ENCODE measurements at places on chromosomes 3 and 15.

DNA sequence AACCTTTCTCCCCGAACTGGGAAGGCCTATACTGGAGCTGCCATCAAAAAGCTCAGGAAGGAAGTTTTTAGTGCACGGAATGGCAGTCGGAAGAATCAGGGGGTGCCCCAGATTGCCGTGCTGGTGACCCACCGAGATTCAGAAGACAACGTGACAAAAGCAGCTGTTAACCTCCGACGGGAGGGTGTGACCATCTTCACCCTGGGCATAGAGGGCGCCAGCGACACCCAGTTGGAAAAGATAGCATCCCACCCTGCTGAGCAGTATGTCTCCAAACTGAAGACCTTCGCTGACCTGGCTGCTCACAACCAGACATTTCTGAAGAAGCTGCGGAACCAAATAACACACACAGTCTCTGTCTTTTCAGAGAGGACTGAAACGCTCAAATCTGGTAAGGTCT is 48.2 kb downstream of the COL6A6 start:
- no peak for DNase-seq

- DNase-seq: peak; percentile 63
Observed at GRCh38 chr3:149277331-149277813, 55.7 kb upstream of the CP start.

- no peak for DNase-seq
Observed at GRCh38 chr3:13788522-13789424, 91.1 kb downstream of the WNT7A start.

GRCh38 chr3:60461267-60461666 is 790.0 kb downstream of the FHIT start:
- no peak for DNase-seq

- no peak for DNase-seq
Observed at GRCh38 chr3:15743587-15744009, 54.2 kb downstream of the ANKRD28 start.

- DNase-seq: no peak
Observed at GRCh38 chr3:67875858-67876257, 221.4 kb upstream of the SUCLG2 start.

GRCh38 chr15:50463423-50464358 is 39.5 kb downstream of the USP8 start:
- no peak for DNase-seq

DNA sequence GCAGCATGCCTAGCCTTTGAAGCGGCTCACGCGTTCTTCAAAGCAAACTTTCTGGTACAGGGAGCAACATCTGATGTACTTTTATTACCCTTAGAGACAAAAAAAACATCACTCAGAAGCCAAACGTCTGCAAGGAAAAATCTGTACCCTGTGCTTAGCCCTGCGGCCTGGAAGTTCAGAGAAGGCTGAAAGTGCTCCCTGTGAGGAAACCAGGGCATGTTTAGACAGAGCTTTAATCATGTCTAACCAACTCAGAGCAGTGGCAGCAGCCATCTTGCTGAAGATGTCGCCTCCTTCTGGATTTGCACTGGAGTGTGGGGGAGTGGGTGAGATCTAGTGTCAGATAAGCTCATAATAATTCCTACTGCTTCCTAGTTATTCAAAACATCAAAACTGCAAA is 170.4 kb downstream of the P3H2 start:
- DNase-seq: no peak

DNA sequence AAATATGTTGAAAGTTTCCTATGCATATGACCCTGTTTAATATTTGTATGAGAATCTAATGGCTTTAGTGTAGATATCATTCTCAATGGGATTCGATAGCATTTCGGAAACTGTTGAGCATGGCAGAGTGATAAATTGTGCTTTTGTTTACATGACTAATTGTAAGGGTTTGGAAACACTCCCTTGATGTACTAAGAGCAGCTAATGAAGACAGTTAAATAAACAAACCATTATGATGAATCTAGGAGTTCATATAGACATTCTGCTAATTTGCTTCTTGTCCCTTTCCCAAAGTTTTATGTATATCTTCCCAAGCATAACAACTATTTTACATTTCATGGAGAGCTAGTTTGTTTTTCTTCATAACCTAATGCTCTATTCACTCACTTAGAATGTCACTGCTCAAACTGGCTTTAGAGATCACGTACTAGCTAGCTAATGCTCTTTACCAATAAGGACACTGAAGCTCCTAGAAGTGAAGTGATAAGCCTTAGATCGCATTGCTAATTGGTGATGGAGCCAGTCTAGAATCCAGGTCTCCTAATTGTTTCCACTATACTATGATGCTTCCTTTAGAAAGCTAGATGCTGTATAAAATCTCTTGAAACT is 140.8 kb downstream of the TP63 start:
- no peak for DNase-seq

DNA sequence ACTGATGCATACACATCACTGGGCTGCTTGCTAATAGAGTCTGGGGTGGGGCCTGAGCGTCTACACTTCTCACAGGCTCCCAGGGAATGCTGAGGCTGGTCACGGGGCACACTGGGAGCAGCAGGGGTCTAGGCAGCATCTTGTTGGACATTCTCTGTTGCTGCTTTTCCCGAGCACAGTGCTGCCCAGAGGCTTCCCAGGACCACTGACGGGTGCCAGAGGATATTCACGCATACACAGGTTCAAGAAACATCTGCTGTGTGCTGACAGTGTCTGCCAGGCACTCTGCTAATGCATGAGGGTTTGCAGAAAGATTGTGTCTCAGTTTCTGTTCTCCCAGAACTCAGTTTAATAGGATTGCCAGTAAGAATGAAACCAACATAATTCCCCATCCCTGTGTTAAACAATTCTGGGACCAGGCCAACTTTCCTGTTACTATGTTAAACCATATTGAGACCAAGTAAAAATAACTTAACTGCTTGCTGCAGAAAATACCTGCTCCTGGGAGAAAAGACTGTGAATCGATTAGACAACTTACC is 23.9 kb upstream of the BCL2L10 start:
- DNase-seq: no peak

- no peak for DNase-seq
Observed at GRCh38 chr3:32276279-32276841, 37.9 kb downstream of the CMTM8 start.

DNA sequence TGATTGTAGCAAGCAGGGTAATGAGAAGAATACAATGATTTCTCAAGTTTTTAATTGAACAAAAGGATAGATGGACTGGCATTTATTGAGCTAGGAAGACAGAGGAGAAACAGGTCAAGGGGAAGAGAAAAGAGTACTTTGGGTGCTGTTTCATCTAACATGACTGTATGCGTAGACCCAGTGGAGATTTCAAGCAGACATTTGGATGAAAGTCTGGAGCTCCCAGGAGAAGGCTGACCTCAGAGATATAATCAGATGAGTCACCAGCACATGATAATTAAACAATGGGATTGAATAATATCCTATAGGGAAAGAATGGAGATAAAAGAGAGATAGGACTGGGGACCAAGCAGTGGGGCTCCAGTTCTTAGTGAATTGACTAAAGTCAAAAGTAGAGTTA is 194.9 kb downstream of the ARRDC4 start:
- DNase-seq: peak; percentile 51

- no peak for DNase-seq
Observed at GRCh38 chr3:139586420-139587017, 47.0 kb upstream of the RBP1 start.

DNA sequence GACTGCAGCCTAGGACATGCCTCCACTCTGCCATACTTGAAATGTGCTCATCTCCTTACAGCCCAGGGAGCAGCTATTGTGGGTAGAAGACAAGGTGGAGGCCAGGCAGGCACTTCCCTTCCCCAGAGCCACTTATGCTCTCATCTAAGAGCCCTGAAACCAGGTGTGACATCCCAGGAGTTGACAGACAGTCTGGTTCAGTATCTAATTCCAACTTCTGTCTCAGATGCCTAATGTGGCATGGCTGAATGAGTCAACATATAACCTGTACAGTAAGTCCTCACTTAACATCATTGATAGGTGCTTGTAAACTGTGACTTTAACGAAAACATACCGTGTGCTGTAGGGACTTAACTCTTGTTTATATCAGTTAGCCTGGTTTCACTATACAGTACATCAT is 1.2 kb upstream of the CAPN3 start:
- no peak for DNase-seq

- DNase-seq: peak; percentile 93
Observed at GRCh38 chr15:70099167-70099966, 1.6 kb upstream of the TLE3 start.

DNA sequence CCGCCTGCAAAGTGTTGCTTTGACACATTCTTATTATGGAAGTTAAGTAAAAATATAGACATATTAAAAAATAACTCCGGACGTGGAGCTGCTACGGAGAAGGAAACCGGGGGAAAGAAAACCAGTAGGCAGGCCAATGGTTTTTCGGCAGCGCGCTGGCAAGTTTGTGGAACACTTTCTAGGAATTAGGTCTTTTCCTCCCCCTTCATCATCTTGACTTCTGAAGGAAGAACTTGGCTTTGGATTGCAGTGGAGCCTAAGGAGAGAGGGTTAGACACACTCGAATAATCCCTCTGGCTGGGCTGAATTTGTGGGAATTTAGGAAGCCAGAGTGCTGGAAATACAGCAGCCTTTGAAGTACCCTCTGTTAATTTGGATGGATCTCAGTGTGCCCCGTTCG is 317 bp downstream of the ROBO2 start:
- DNase-seq: no peak

DNA sequence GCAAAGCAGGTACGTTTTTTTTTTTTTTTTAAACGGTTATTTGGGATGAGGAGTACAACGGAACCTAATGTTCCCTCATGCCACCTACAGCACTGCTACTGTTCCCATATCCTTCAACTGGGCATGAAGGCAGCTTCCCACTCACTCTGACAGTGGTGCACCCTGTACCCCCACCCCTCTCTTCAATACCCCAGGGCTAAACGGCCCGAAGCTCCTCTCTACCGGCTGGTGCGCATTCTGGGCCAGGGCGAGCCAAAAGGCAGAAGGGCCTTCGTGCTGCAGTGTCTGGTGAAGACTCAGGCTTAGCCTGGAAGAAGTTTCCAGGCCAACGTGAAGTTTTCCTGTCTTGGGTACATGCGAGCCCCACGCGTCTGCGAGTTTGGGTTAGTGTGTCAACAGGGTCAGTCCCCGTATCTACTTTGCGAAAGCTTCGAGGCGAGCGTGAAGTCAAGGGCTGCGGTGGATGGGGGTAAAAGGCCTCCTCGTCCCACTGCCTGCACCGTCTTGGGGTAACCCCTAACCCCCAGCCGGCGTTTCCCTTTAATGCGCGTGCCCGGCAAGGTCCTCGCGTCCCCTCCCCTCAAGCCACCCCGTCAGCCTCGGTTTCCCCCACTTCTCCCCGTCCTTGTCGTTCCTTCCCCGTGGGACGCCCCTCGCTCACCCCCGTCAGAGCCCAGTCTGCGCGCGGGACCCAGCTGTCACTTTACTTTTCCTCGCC is 765 bp upstream of the UBE2E2 start:
- no peak for DNase-seq

- DNase-seq: no peak
Observed at GRCh38 chr3:12730506-12731242, 28.4 kb downstream of the TMEM40 start.

DNA sequence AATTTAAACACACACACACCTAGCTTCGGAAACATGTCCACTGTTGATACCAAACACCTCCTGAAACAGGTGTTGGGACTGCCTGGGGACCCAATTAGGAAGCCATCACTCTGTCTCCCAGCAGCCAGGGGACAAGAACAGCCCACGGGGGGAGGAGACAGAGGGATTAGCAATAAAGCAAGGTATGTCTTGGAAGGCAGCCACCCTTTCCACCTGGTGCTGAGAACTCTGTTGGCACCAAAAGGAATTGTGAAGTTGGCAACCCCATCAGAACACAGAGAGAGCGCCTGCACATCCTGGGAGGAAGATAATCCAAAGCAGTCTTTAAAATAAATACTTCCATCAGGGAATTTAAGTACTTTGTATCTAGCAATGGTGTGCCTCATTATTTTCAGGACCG is 111.0 kb downstream of the ADAMTS17 start:
- DNase-seq: no peak

DNA sequence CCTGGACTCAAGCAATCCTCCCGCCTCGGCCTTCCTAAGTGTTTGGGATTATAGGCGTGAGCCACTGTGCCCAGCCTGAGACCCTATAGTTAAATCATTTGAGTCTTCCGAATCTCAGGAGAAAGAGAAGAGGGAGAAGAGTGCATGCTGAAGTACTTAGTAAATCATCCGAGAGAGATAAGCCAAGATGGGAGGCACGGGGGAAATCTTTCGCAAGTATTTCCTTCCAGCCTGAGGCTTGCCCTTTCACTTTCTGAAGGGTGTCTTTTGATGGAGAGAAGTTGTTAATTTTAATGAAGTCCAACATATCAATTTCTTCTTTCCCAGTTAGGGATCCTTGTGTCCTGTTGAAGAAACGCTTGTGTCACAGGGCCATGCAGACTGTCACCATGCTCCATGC is 97.1 kb upstream of the SLC6A6 start:
- no peak for DNase-seq

DNA sequence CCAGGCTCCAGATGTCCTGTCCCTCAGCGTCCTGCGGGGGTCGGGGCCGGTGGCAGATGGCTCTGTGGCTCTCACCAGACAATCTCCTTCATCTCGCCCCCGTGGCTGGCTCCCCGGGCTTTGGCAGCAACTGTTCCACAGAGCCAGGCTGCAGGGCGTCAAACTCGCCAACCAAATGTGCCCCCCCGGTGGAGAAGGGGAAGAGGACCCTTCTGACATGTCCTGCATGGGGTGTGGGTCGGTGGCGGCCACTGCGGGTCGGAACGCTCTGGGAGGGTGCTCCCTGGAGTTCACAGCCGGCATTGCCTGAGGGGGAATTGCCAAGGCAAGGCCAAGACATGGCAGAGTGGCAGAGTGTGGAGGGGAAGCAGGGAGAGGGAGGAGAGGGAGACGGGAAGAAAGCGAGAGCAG is 36.0 kb downstream of the BDH1 start:
- no peak for DNase-seq

- no peak for DNase-seq
Observed at GRCh38 chr15:100236981-100237720, 104.6 kb downstream of the ADAMTS17 start.

GRCh38 chr3:102259663-102260062 is 175.2 kb upstream of the ZPLD1 start:
- no peak for DNase-seq

GRCh38 chr3:111653766-111654165 is 58.6 kb upstream of the ZBED2 start:
- no peak for DNase-seq

- DNase-seq: no peak
Observed at GRCh38 chr15:29480949-29481348, 211.3 kb upstream of the NSMCE3 start.

GRCh38 chr15:77617476-77618230 is 15.1 kb downstream of the LINGO1 start:
- no peak for DNase-seq

GRCh38 chr3:37712421-37712820 is 149.3 kb upstream of the CTDSPL start:
- no peak for DNase-seq

GRCh38 chr15:47866446-47866845 is 149.1 kb downstream of the SEMA6D start:
- DNase-seq: no peak

DNA sequence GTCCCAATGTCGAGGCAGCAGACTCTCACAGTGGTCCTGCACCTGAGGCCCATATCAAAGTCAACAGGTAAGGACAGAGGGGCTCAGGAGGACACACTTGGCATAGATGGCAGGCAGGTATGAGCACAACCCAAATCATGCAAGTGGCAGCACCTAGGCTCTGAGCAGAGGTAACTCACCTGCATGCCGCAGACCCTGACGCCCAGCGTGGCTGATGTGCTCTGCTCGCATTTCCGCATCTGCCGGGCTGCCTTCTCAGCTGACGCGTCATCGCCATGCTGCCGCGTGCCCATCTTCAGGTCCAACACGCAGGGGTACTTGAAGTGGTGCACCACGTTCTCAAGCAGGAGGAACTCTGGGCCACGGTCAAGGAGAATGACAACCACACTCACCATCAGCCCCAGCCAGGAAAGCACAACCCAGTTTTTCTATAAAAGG is 4.2 kb upstream of the GMPPB start:
- DNase-seq: no peak

All from HS-5 (cell line).